ENCODE measurements at places on chromosomes 1 and 21. TPM values are rescaled to one million over a fixed set of nuclear protein-coding genes. Genes with fewer than 3 reads are reported as not detected.

GRCh38 chr21:41185802-41186201, 17.8 kb downstream of the BACE2 start:
- DNase-seq, result no peak

- peak; percentile 84 for DNase-seq
These were observed 775 bp upstream of the TMEM63A start for GRCh38 chr1:225882694-225883615.

- DNase-seq, result no peak
These were observed 1.3 kb upstream of the HMGN2 start for GRCh38 chr1:26470878-26471497.

DNA sequence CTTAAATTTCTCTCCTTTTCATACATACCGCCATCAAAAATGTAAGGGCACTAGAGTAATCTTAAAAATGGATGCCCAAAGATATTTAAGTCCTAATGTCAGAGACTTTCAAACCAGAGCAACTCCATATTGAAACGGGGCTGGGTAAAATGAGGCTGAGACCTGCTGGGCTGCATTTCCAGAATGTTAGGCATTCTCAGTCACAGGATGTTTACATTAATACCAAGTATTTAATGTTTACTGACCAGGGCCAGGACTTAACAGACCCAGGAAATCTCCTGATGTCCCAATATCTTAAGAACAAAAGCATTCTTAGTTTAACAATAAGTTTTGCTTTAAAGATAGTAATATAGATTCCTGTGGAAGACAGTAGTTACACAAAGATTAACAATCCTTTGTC, 563.9 kb upstream of the BEND5 start:
- no peak for DNase-seq

GRCh38 chr1:35569936-35570335, 3.2 kb upstream of the TFAP2E start:
- peak; percentile 44 for DNase-seq

GRCh38 chr21:46095814-46096595, 1.9 kb upstream of the COL6A2 start:
- DNase-seq, result peak; percentile 64

DNA sequence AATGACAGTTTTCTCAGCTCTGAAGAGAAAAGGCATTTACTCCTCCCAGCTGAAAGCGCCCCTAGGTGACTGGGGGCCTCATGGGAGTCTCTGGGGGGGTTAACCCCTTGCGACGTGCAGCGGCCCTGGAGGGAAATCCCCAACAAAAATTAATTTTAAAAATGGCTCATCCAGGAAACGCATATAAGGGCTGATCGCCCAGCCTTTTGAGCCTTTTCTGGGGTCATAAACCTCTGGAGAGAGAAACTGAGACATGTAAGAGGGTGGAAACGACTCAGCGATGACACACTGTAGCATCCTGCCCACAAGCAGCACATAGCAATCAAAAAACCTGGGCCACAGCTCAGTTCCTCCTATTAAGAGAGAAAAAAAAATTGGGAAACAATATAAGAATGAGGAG, 20.4 kb upstream of the HPDL start:
- no peak for DNase-seq

DNA sequence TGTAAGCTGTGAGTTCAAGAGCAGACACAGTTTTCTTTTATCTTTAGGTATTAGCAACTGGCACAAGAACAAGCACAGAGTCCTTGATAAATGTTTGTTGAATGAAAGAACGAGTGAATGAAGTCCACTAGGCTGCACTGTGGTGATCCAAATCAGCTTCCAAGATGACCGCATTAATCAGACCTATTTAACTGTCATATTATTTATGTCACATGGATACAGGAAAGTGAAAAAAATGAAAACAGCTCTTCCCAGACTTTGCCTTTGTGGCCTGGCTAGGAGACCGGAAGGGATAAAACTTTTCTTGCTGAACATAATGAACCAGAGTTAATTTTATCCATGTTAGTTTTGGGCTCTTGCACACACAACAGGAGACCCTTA, 261.3 kb downstream of the TNR start:
- no peak for DNase-seq

The EPHB2 gene
- total RNA-seq, result 0.81 TPM

GRCh38 chr1:53410701-53411100, 48.5 kb upstream of the DMRTB1 start:
- DNase-seq, result no peak

The VCAM1 gene
- 6.9 TPM for total RNA-seq

The KRTAP12-3 gene
- total RNA-seq, result not detected

The FLG2 gene
- not detected for total RNA-seq

The OR10K2 gene
- total RNA-seq, result not detected

DNA sequence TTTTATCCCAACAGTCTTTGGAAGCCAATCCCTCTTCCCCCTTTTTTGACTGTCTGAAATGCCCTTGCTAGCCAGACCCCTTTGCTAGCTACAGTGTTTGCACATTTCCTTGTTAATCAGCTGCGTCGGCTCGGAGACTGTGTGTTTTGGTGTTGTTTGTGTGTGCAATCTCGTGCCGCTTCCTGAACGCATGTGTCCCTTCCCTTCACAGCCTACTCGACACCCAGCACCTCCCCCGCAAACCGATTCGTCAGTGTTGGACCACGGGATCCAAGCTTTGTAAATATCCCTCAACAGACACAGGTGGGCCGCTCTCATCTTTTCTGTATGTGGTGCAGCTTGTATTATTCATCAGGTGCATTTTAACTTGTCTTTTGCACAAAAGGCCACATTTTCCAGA, 298.7 kb downstream of the TM2D1 start:
- DNase-seq, result no peak

DNA sequence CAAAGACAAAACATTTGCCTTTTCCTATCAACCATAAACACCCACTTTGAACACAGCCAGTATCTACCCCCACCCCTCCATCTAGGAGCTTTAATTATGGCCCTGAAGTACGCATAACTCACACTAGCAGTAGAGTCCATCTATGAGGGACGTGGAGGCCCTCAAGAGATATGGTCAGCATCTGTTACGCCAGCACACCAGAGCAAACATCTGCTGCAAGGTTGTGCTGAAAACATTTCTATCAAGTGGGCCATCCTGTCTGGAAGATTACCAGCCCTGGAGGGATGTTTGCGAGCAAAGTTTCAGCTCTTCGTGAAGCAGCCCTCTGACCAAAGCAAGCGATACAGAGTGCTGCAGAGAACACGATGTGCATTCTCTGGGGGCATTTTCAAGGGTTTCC, 74.6 kb downstream of the SLC45A1 start:
- DNase-seq, result no peak

DNA sequence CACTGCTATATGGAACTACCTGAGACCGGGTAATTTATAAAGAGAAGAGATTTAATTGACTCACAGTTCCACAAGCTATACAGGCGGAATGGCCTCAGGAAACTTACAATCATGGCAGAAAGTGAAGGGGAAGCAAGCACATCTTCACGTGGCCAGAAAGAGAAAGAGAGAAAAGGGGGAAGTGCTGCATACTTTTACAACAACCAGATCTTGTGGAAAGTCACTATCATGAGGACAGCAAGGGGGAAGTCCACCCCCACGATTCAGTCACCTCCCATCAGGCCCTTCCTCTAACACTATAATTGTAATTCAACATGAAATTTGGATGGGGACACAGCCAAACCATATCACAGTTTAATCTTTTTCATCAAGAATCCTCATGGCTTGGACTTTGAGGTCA, 339.2 kb upstream of the AJAP1 start:
- DNase-seq, result no peak

GRCh38 chr1:112803906-112804762, 89.0 kb upstream of the PPM1J start:
- DNase-seq, result no peak

DNA sequence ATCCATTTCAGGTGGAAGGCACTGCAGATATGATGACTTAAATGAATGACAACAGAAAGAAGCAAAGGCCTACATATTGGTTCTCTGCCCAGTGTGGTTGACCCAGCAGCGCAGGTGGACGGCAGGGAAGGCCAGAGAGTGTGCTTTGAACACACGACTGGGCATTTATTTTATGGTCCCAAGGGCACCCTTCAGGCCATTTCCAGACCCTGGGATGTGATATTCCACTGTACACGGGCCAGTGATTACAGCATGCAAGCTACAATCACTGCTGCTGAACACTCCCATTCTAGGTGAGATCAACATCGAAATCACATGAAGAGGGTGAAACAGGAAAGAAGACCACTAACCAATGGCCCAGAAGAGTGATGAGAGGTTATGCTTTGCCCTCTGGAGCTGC, 33.8 kb downstream of the PCNX2 start:
- no peak for DNase-seq

The THRAP3 gene
- total RNA-seq, result 86.5 TPM

The HCN3 gene
- total RNA-seq, result 2.2 TPM

The PHGDH gene
- total RNA-seq, result 7.4 TPM

All from cardiac septum (tissue), 1 donor.